Airway epithelial cell (primary cell): ENCODE measurements at places on chromosomes 7 and 10. TPM values are rescaled to one million over a fixed set of nuclear protein-coding genes. Genes with fewer than 3 reads are reported as not detected.

The XRCC2 gene
- 4.3 and 6.1 TPM in 2 replicates for total RNA-seq

The FAM25G gene
- 5.3 and 29.8 TPM in 2 replicates for total RNA-seq

The VWC2 gene
- total RNA-seq, result not detected in 2 replicates

The ADCK2 gene
- 24.4 and 26.4 TPM in 2 replicates for total RNA-seq

The SYT15B gene
- total RNA-seq, result under 0.01 TPM in 1 of 2 replicates, not detected in the other

The TAS2R4 gene
- total RNA-seq, result 0.42 and 0.49 TPM in 2 replicates

The CFAP69 gene
- total RNA-seq, result 0.28 and 0.49 TPM in 2 replicates

The TMEM178B gene
- total RNA-seq, result not detected in 2 replicates

The C10orf105 gene
- total RNA-seq, result 0.14 TPM in 1 of 2 replicates, not detected in the other

The UBE2D1 gene
- total RNA-seq, result 10.0 and 14.8 TPM in 2 replicates

The CYP3A7 gene
- not detected in 2 replicates for total RNA-seq

The PRKCQ gene
- total RNA-seq, result 2.5 TPM in 2 replicates

The H2BK1 gene
- not detected in 2 replicates for total RNA-seq

The LIPK gene
- total RNA-seq, result 1.4 and 1.9 TPM in 2 replicates

The DNMBP gene
- 12.9 and 13.6 TPM in 2 replicates for total RNA-seq

The PTEN gene
- 32.6 and 37.2 TPM in 2 replicates for total RNA-seq

The CLCN1 gene
- total RNA-seq, result 0.21 TPM in 1 of 2 replicates, not detected in the other

The EVX1 gene
- total RNA-seq, result not detected in 2 replicates

The CACNA2D1 gene
- total RNA-seq, result 0.56 and 0.71 TPM in 2 replicates

The GDF2 gene
- not detected in 2 replicates for total RNA-seq

The IFIT1B gene
- total RNA-seq, result not detected in 2 replicates

The ANK3 gene
- total RNA-seq, result 20.2 and 22.6 TPM in 2 replicates

The TRIL gene
- 0.14 and 0.37 TPM in 2 replicates for total RNA-seq

The TMEM184A gene
- 23.9 and 24.3 TPM in 2 replicates for total RNA-seq

The HOXA11 gene
- not detected in 2 replicates for total RNA-seq

The SRGN gene
- 1.2 and 1.6 TPM in 2 replicates for total RNA-seq

The RNLS gene
- 7.3 and 9.0 TPM in 2 replicates for total RNA-seq

The AMPH gene
- total RNA-seq, result not detected in 2 replicates

The ATRNL1 gene
- 0.23 and 0.35 TPM in 2 replicates for total RNA-seq

The WNT2 gene
- total RNA-seq, result not detected in 2 replicates
